Activated naive CD4-positive, alpha-beta T cell treated with anti-CD3 and anti-CD28 coated beads, Interleukin-2, amount 10 ng/mL, durations not matched to agents 5 hours and 36 hours (primary cell): ENCODE measurements at places on chromosomes 6 and 20. TPM values are rescaled to one million over a fixed set of nuclear protein-coding genes. Genes with fewer than 3 reads are reported as not detected.

The PBOV1 gene
- total RNA-seq, result not detected

The LY6G6D gene
- not detected for total RNA-seq

The HNF4A gene
- total RNA-seq, result not detected

The MKKS gene
- 10.1 TPM for total RNA-seq

The SRMS gene
- not detected for total RNA-seq

The LRP11 gene
- total RNA-seq, result 4.6 TPM

The OLIG3 gene
- total RNA-seq, result not detected

The PEX6 gene
- total RNA-seq, result 27.1 TPM

The TFAP2B gene
- not detected for total RNA-seq

The CALHM6 gene
- total RNA-seq, result 15.8 TPM

The PHACTR2 gene
- 27.6 TPM for total RNA-seq

The CYP24A1 gene
- not detected for total RNA-seq

The NFKBIL1 gene
- total RNA-seq, result 12.9 TPM

The E2F3 gene
- total RNA-seq, result 24.3 TPM

The CCDC170 gene
- not detected for total RNA-seq

The MDFI gene
- total RNA-seq, result not detected

The PRL gene
- total RNA-seq, result not detected

The KDM1B gene
- total RNA-seq, result 10.8 TPM

The PTCRA gene
- not detected for total RNA-seq

The ZSCAN31 gene
- 1.0 TPM for total RNA-seq

The NINL gene
- total RNA-seq, result 2.9 TPM

The SMOC2 gene
- not detected for total RNA-seq

The ALDH8A1 gene
- 0.81 TPM for total RNA-seq

The LKAAEAR1 gene
- 0.31 TPM for total RNA-seq

The CNBD2 gene
- 4.2 TPM for total RNA-seq

The VIP gene
- total RNA-seq, result not detected

The CTCFL gene
- total RNA-seq, result not detected

The GPX5 gene
- not detected for total RNA-seq

The CLVS2 gene
- not detected for total RNA-seq

The MAP3K5 gene
- total RNA-seq, result 22.0 TPM

The EPPIN gene
- total RNA-seq, result not detected

The LRRN4 gene
- not detected for total RNA-seq

The C20orf96 gene
- 6.0 TPM for total RNA-seq

The ZSCAN16 gene
- total RNA-seq, result 5.3 TPM

The LAMA2 gene
- not detected for total RNA-seq

The PAX1 gene
- not detected for total RNA-seq

The HEY2 gene
- total RNA-seq, result not detected

The IL17F gene
- total RNA-seq, result not detected

The SCAND1 gene
- 56.6 TPM for total RNA-seq

The TPX2 gene
- 107 TPM for total RNA-seq

The BPIFB4 gene
- not detected for total RNA-seq

The BMP6 gene
- total RNA-seq, result not detected

The SLC35B2 gene
- 32.1 TPM for total RNA-seq

The SLC22A16 gene
- not detected for total RNA-seq

The TNFAIP3 gene
- total RNA-seq, result 44.6 TPM

The ZNF512B gene
- 24.6 TPM for total RNA-seq

The CST5 gene
- total RNA-seq, result not detected

The BPIFB6 gene
- total RNA-seq, result not detected

The THEMIS gene
- total RNA-seq, result 85.0 TPM

The MEI4 gene
- not detected for total RNA-seq

The CST2 gene
- not detected for total RNA-seq

The TFAP2D gene
- not detected for total RNA-seq
